ENCODE measurements at places on chromosomes 3 and 15.

- DNase-seq = no peak
Measured at GRCh38 chr3:108130701-108131474, 40.1 kb upstream of the CD47 start.

DNA sequence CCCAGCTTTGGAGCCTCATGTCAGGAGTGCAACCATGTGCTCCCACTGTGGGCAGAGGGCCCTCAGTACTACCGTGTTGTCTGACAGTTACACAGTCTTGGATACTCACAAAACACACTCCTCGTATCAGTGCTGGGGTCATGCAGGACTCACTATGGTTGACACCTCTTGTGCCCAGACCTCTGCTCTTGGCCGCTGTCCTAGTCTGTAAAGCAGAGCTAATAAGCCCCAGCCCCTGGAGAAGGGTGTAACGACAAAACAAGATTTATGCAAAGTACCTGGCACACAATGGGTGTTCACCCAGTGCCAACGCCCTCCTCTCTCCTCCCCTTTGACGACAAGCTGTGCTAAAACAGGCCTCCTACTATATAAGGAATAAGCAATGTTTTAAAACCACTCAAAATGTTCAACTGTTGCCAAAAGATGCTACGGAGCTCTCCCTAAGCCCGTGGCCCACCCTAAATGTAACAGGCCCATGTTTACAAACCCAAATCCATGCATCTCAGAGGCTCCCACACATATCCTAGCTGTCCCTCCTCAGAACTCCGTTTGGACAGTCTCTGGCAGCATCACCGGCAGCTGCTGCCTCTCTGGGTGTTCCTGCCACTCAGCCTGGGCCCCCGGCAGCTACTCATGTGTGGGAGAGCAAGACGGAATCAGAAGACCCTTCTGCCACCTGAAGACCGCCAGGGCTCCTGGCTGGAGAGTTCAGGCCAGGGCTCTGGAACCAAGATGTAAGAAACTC, 65.8 kb downstream of the MRPL46 start:
- DNase-seq = no peak

DNA sequence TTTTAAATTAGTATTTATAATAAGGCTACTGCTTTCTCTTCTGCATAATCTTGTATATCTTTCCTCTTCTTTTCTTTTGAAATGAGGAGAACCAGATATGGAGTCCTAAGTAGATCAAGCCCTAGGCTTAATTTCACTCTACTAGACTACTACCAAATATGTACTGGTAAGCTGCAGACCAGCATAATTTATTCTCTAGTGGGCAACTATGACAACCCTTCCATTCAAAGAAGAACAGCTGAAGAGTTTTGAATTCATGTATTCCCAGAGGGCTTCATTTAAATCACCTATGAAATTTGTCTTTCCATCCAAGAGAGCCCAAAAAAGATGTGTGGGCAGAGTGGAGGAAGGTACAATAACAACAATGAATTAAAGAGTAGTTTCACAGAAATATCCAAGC, 10.0 kb downstream of the RAD18 start:
- DNase-seq = no peak

GRCh38 chr3:23444386-23444785, 241.3 kb downstream of the UBE2E2 start:
- no peak for DNase-seq

GRCh38 chr15:91348752-91349500, 248.9 kb downstream of the SV2B start:
- peak; percentile 18 for DNase-seq

DNA sequence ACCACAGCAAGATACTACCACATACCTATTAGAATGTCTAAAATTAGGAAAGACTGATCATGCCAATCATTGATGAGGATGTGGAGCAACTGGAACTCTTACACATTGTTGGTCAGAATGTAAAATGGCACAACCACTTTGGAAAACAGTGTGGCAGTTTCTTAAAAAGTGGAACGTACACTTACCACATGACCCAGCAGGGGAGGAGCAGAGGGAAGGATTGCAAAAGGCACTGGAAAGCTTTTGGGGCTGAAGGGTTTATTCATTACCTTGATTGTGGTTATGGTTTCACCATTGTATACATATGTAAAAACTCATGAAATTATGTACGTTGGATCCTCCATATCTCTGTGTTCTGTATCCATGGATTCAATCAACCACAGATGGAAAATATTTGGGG, 3.3 kb upstream of the EHD4 start:
- no peak for DNase-seq

GRCh38 chr15:80636675-80637074, 58.4 kb upstream of the ABHD17C start:
- DNase-seq = no peak

DNA sequence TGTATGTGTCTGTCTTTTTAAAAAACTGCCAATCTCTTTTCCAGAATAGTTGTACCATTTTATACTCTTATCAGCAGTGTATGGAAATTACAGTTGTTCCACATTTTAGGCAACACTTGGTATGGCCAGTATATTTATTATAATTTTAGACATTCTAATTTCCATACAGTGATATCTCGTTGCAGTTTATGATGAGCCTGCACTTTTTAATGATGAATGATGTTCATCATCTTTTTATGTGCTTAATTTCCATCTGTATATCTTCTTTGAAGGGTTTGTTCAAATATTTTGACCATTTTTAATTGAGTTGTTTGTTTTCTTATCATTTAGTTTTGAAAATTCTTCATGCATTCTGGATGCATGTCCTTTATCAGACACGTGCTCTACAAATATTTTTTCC, 57.0 kb upstream of the UBE2E2 start:
- DNase-seq = no peak

- DNase-seq = no peak
Measured at GRCh38 chr3:23244324-23245041, 41.4 kb downstream of the UBE2E2 start.

- no peak for DNase-seq
Measured at GRCh38 chr3:84109911-84110310, 848.9 kb upstream of the CADM2 start.

- no peak for DNase-seq
Measured at GRCh38 chr15:87671289-87671688, 585.2 kb downstream of the NTRK3 start.

GRCh38 chr3:34285827-34286188, 487.4 kb downstream of the PDCD6IP start:
- DNase-seq = no peak

DNA sequence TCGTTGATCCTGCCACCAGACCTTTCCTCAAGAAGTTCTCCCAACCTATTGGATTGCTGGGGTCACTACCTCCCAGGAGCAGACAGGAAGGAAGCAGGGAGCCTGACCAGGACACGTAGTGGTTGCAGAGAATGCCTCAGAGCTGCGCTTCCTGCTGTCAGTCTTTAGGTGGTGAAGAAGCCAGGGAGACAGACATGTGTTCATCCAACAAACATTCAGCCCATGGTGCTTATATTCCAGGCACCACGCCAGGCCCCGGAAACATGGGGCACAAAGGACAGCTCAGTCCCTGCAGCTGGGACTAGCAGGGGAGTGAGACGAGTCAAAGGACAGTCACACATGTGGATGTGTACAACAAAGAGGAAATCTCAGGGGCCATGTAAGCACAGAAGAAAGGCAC, 26.0 kb upstream of the CORO2B start:
- no peak for DNase-seq

GRCh38 chr3:42868841-42869240, 6.8 kb downstream of the CYP8B1 start:
- no peak for DNase-seq

- no peak for DNase-seq
Measured at GRCh38 chr3:169992156-169992555, 25.5 kb downstream of the SEC62 start.

- DNase-seq = no peak
Measured at GRCh38 chr3:98754483-98754882, 8.7 kb upstream of the ST3GAL6 start.

GRCh38 chr3:53806182-53807116, 39.8 kb downstream of the CHDH start:
- DNase-seq = no peak

GRCh38 chr3:53805463-53806159, 40.6 kb downstream of the CHDH start:
- DNase-seq = no peak

- no peak for DNase-seq
Measured at GRCh38 chr15:85168642-85169173, 187.1 kb downstream of the PDE8A start.

- no peak for DNase-seq
Measured at GRCh38 chr3:1963896-1964295, 134.8 kb upstream of the CNTN4 start.

DNA sequence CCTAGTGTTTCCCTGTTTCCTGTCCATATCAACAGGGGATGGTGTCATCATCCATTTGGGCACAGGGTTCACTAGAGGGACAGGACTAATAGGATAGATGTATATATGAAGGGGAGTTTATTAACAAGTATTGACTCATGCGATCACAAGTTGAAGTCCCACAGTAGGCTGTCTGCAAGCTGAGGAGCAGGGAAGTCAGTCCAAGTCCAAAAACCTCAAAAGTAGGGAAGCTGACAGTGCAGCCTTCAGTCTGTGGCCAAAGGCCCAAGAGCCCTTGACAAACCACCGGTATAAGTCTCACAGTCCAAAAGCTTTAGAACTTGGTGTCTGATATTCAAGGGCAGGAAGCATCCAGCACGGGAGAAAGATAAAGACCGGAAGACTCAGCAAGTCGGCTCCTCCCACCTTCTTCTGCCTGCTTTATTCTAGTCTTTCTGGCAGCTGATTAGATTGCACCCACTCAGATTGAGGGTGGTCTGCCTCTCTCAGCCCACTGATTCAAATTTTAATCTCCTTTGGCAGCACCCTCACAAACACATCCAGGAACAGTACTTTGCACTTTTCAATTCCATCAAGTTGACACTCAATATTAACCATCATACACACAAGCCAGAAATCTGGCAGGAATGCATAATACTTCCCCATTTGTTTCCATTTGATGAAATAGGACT, 43.4 kb downstream of the CD200 start:
- no peak for DNase-seq

DNA sequence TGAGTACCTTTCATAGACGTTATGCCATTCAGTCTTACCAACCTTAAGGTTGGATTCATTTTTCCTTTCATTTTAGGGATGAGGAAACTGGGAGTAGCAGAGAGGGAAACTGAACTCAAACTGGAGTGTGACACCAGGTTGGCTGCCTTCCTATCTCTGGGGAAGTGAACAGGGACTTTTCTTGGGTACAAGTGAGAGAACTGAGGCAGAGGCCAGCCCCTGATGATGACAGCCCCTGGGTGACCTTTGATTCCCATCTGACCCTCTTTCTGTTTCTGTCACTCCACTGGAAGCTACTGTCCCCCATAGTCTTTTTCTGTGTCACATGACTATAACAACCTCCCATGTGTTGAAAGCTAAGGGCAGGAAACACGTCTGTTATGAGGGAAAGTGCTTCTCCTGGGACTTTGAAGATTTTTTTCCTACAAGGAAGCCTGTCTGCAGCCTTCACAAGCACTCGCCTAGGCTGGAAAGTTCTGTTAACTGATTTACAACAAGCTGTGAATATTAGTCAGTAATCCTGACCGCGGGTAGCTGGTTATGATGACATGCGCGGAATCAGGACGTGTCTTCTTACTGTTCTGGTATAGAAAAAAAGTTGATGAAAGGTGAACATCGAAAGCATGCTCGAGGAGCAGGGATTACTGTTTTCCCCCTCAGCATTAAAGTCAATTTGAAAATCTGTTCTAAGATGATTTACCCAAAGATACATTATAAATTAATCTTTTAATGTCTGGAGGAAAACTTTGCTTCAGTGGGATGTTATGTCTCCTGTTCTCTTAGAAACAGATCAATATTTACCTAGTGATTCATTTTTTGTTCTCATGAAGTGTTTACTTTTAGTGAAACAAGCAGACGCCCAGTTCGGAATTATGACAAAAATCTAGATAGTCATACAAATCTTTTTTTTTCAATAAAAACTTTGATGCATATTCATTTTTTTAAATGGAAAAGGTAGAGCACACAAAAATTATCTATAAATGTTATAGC, 31.5 kb downstream of the ABHD2 start:
- DNase-seq = no peak

DNA sequence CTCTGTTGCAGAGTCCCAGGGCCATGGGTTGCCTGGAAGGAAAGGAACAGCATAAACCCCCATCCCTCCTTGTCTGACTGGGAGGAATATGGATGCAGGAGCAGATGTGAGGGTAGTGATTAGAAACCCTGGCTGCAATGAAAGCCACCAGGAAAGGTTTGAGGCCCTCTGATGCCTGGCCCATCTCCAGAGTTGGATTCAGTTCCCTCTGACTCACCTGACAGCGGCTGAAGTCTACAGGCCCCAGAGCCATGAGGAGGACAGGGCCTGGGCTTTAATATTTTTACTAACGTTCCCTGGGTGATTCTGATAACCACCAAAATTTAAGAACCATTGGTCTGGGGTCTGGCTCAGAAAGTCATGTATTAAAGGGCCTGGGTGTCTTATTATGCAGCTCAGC, 214.0 kb downstream of the EPHB1 start:
- no peak for DNase-seq

DNA sequence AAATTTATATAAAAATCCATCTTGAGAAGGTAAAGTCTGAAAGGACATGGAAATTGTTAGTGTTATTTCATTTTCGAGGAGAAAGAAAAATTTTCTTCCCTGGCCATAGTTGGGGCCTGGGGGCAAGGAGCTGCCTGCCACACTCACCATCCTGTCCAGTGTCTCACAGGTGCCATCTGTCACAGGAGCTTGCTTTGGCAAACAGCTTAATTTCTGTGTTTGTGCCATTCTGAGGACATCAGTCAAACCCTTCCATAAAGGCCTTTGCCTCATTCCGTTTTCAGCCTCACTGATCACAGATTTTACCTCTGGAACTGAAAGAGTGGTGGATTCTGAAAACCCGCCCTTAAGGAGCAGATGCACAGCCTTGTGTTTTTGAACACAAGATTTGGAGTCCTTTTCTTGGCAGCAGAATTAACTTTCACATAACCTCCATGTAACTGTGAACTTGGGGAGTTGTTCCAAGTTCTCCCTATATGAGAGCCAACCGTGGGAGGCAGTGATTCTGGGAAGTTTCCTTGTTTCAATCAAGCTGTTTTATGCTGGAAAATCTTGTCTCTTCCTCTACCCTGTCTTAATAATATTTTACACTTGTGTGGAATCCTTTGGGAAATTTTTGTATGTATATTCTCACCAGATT, 254.7 kb downstream of the CACNA2D3 start:
- no peak for DNase-seq

GRCh38 chr15:41957021-41957897, 15.1 kb downstream of the EHD4 start:
- DNase-seq = no peak

GRCh38 chr3:39917065-39917773, 107.8 kb downstream of the MYRIP start:
- DNase-seq = no peak

- no peak for DNase-seq
Measured at GRCh38 chr15:70954171-70954570, 61.5 kb downstream of the LRRC49 start.
